ENCODE measurements at places on chromosomes 1 and 21.

- DNase-seq, result no peak
These were observed 464 bp downstream of the ACBD6 start for GRCh38 chr1:180501865-180502360.

- DNase-seq, result no peak
These were observed 765.5 kb upstream of the PRMT6 start for GRCh38 chr1:106290805-106291501.

DNA sequence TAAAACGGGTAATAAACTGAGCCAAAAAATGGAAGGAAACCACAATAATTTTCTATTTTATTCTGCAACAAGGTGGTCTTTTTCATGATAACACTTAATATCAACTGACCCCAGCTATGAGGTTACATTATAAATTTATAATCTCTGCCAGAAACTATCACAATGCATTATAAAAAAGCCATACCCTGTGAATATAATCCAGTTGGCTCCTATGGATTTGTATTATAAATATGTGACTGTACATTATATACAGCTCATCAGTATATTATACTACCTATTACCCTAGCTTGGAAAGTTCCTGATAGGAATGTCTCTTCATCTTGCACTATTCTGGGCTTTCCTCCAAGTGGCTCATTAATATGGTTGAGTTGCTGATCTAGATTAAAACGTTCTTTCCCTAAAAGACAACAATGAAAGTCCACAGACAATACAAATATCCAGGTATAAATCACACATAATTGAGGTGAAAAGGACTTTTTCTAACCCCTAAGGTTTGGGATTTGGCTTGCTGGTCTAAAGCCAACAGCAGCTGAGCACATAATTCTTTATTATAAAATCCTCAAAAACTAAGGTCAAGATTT, 487.7 kb downstream of the TTLL7 start:
- DNase-seq, result no peak

DNA sequence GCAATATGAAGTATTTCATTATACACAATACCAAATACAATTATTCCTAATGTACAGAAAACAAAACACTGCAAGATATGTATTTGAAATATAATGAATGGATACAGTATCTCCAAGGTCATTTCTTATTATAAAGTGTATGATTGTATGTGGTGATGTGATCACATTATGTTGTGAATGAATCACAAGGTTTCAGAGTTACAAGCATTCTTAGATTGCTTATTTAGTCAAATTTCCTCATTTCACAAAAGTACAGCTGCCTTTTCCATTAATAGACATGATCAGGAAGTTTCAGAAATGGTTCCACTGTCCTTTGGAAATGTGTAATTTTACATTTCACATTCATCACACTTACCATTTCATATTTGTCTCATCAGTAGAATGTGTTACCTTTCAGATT, 28.3 kb upstream of the NEK7 start:
- no peak for DNase-seq

DNA sequence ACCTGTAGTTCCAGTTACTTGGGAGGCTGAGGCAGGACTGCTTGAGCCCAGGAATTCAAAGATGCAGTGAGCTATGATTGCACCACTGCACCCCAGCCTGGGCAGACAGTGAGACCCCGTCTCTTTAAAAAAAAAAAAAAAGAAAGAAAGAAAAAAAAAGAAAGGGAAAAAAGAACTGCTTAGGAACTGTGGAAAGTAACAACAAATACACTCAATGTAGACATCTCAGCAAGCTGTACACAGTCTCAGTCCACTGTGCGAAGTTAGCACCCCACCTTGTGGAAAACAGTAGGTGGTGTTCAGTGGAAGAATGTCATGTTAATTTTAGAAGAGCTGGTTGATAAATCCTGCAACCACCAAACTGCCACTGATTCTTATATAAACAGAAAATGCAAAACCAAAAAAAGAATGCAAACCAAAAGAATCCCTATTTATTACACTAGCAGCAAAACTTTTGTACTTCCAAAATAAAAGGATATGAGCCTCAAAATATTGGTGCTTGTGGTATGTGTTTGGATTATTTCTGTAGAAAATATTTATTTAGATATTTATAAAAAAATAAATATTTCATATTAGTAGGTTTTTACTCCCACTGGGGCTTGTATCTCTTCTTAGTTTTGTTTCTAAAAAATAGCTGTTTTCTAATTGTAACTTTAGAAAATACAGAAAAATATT, 31.1 kb downstream of the ALG14 start:
- no peak for DNase-seq

All from stimulated activated CD8-positive, alpha-beta memory T cell treated with anti-CD3 and anti-CD28 coated beads, Interleukin-15, amount 100 ng/mL, for 48 hours (primary cell).